ENCODE measurements at places on chromosomes 12 and 14.

DNA sequence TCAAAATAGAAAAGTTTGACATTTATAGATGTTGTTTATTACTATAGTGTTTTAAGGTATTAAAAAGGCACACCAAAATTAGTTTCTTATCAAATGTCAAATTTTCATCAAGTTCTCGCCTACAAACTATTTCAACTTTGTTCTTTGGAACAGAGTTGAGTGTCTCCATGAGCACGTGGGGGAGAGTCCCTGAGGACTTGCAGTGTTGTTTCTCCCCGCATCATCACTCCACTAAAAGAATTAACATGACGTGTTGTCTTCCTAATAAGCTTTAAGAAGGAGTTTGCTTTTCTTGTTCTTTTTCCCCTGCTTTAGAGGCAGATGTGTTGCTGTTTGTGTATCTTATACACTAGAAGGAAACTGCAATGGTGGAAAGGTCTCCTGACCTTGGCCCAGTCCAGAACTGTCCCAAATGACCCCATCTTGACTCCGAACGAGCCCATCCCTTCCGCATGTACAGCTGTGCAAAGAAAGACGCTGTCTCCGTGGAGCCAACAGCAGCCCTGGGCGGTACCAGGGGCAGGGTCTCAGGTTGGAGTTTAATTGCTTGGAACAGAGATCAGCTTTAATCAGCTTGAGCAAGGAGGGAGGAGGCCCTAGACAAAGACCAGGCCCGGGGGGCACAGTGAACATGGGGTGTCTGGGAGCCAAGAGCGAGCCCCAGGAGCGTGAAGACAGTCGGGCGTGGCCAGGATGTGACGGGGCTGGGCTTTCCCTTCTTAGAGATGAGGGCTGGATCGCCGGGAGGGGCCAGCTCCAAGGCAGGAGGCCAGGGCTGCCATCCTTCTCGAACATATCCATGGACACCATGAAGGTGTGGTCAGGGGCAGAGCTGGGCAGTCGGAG is 215.4 kb upstream of the RTL1 start:
- no peak for DNase-seq

DNA sequence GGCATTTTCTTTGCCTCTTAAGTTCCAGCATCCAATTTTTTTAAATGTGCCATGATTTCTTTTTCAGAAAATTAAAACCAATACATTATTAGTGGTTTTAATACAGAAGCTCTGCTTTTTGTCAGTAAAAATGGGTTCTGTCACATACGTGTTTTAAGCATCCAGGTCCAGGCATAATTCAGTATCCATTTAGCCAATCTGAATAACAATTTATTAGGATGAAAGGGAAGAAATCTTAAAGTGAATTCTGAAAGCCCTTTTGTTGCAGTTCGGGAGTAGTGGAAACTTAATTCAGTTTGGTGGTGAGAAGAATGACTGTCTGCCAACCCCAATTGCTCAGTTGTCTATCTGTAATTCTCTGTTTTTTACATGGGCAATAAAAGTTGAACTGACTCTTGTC is 7.2 kb downstream of the XPOT start:
- no peak for DNase-seq

- no peak for DNase-seq
These were observed 2.8 kb downstream of the PRIM1 start for GRCh38 chr12:56749359-56749758.

GRCh38 chr14:104319491-104320241 is 181.3 kb downstream of the KIF26A start:
- no peak for DNase-seq

GRCh38 chr14:63472986-63473788 is 70.0 kb downstream of the PPP2R5E start:
- DNase-seq = no peak

GRCh38 chr14:72146241-72146640 is 214.0 kb downstream of the RGS6 start:
- DNase-seq = no peak

DNA sequence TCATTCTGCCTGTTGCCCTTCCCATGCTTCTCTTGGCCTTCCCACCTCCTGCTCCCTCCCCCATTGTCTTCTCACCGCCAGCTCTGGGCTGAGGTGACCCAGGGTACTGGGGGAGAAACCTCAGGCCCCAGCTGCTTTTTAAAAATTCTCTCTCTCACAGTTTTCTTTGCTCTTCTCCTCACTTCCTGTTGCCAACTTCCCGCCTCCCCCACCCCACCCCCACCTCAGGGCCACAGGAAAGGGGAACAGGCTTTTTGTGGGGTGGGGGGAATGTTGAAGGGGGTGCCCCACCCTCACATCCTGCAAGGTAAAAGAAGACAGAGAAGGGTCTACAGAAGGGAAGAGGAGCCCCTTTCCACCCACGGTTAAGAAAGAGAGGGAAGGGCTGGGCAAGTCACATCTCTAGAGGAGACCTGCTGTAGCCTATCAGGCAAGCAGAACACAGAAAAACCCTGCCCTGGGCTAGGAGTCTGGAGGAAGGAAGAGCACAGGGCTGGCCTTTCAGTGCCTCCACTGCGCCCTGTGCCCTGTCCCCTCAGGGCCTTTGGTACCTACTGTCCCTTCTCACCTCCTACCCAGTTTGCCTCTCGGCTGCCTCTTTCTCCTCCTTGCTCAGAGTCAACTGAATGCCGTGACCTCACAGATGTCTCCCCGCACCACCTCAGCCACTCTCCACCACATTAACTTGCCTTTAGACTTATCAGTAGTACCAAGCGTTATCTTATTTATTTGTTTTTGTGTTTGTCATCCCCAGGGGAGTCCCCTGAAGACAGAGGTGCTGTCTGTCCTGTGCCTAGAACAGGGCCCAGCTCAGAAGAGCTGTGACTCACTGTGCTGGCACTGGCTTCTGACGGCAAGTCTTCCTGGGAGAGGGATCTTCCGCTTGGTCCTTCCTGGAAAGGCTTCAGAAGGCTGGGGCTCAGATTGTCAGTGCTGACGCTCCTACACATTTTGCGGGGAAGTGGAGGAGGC is 1.7 kb downstream of the ARHGAP9 start:
- no peak for DNase-seq

GRCh38 chr12:43806737-43807072 is 588 bp upstream of the TWF1 start:
- DNase-seq = no peak

GRCh38 chr12:1552911-1553491 is 41.4 kb downstream of the FBXL14 start:
- no peak for DNase-seq

DNA sequence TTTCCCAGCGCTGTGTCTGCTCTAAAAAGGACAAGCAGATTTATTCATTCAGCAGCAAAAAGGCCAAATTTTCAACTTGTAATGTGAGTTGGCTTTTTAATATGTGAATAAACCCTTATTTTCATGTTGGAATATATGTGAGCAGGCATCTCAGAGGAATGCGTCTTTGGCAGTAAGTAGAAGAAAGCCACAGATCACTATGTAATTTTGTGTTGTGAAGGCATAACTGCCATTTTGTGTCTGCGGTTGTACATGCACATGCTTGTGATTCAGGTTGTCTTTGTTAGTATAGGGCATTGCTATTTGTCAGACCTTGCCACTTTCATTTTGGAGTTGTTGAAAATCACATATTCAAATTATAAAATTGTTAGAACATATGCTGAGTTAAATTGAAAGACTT is 398.8 kb upstream of the RGS6 start:
- DNase-seq = no peak

GRCh38 chr12:84772281-84772680 is 140.3 kb downstream of the SLC6A15 start:
- no peak for DNase-seq

- DNase-seq = no peak
These were observed 190.4 kb downstream of the SLC25A21 start for GRCh38 chr14:36981832-36982529.

DNA sequence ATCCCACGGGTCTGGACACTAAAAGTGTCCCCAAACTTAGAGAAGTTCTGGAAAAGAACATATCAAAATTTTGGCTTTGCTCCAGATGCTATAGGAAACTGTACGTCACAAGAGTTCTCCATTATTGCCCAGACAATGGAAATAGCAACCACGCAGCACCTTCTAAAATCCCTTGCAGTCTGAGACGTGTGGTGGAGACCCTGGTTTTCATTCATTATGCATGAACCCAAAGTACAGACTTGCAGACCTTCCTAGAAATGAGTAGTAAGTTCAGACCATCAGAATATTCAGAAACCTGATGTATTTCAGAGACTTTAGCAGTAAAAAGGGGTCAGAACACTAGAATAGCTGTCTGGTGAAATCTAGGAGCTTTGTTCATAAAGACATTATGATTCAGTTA is 50.0 kb upstream of the BCL2L14 start:
- DNase-seq = no peak

DNA sequence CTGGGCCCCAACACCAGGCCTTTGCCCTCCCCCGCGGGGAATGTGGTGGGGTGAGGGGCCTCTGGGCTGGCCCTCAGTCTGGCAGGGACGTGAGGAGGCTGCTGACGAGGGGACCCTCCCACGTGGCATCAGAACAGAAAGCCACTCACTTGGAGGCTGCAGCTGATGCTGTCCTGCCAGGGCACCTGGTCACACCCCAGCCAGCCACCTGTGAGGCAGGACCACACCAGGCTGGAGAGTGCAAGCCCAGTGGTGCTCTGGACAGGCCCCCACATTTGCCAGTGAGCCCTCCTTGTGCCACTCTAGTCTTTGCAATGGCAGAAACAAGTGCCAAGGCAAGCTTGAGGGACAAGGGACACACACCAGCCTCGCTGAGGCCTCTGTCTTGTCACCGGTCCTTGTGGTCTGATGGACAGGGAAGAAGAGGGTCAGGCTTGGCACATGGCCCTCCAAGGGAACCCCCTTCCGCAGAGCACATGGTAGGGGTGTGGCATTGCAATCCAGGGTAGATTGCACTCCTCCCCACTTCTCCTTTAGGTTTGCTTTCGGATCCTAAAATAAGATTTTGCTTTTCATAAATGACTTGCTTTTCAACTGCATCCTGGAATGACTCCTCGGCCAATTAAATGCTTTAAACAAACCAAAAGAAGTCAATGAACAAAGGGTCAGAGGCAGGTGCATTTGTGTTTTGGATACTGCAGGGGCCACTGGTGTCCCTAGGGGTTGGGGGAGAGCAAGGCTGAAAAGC is 53.7 kb downstream of the CCDC88C start:
- no peak for DNase-seq

GRCh38 chr12:131135786-131136538 is 182.3 kb downstream of the ADGRD1 start:
- no peak for DNase-seq

- no peak for DNase-seq
These were observed 169.9 kb downstream of the PRKD1 start for GRCh38 chr14:29757711-29758233.

DNA sequence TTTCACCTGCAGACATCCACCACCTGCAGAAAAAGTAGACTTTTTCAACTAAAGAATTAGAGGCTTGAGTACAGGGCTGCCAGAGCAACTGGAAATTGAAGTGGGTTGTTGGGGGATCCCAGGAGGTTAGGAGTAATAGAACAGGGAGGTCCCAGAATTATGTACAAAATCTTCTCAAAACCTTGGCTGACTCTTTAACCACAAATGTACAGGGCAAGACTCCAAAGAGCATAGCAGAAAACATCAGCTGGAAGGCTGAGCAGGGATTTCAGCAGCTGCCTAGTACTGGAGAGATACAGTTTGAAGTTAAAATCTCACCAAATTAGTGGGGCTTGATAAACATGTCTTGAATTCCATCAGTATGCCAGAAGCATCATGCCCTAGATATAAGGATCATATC is 191.6 kb downstream of the CRADD start:
- no peak for DNase-seq

GRCh38 chr12:59040656-59041055 is 120.4 kb upstream of the LRIG3 start:
- DNase-seq = no peak

DNA sequence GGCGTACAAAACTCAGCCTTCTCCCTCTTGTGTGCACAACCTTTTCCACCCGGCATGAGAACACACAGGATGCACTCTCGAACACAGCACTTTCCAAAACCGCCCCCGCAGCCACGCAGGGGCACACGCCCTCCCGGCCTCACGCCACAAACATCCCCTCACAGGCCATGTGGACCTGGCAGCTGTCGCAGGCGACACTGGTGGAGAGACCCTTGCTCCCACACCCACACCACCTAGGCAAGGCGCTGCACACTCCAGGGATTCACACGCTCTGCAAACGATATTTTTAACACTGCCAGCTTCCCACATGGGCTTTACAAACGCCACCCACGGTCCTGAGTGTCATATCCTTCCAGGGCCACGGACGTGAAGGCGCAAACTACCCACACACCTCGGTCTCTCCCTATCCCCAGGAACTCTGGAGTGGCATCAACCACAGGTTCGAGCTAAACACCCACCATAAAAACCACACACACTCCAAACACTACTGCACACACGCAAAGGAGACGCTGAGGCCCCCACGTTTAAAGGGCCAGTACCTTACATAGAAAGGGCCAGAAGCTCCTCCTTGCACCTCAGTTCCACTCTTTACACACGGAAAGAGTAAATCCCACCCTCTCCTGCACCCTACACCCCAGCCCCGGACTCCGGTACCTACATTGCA is 12.4 kb upstream of the ITGB7 start:
- no peak for DNase-seq

- DNase-seq = no peak
These were observed 169.7 kb upstream of the NUDT4 start for GRCh38 chr12:93208011-93208410.

GRCh38 chr12:119100933-119101332 is 77.8 kb upstream of the HSPB8 start:
- DNase-seq = no peak

GRCh38 chr12:131090274-131091210 is 136.8 kb downstream of the ADGRD1 start:
- DNase-seq = no peak

- no peak for DNase-seq
These were observed 253.8 kb downstream of the TTC8 start for GRCh38 chr14:89078021-89078795.

DNA sequence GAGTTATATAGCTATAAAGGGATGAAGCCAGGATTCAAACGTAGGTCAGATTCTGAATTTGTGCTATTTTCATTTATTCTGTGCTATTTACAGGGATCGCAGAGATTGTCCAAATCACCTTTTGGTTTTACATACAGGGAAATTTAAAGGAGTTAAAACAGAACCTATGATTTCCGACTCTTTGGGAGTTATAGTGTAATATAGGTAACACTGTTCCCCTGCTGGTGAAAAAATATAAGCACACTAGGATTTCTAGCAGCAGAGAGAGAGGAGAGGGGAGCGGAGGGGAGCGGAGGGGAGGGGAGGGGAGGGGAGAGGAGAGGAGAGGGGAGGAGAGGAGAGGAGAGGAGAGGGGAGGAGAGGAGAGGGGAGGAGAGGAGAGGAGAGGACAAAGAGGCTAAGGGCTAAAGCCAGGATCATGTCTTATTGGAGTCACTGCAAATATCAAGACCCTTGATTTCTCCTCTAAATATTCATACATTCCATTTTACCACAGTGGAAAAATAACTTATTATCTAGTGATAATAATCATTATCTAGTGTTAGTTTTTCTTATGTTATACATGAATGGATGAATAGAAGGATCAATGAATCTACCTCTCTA is 46.2 kb upstream of the KCNH5 start:
- DNase-seq = no peak

All from esophagus squamous epithelium (tissue), 5 donors.